ENCODE measurements at places on chromosomes 2 and 18. TPM values are rescaled to one million over a fixed set of nuclear protein-coding genes. Genes with fewer than 3 reads are reported as not detected.

The PPP1CB gene
- 190 TPM for polyA plus RNA-seq

The CFAP221 gene
- 38.8 TPM for polyA plus RNA-seq

The ALLC gene
- polyA plus RNA-seq = 0.13 TPM

The HOXD1 gene
- 10.1 TPM for polyA plus RNA-seq

The MAB21L4 gene
- polyA plus RNA-seq = 4.8 TPM
